ENCODE measurements at places on chromosomes 7 and 10.
A peak's percentile ranks its signal among the peaks of the same experiment; 100 is the strongest.

DNA sequence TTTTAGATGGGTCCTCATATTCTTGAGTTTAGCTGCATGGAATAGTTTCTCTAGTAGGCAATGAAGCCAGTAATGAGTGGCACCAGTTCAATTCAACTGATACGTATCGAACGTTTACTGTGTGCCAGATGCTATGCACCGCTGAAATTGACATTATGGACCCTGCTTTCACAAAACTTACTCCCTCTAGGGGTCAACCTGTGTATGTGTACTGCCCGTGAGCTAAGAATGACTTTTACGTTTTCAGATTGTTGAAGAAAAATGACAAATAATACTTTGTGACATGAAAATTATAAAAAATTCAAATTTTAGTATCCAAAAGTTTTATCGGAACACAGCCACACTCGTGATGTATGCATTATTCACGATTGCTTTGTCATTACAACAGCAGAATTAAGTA is 95.5 kb downstream of the ZMYND11 start:
- DNase-seq: peak; percentile 13

- no peak for DNase-seq
Observed at GRCh38 chr7:77217474-77218185, 18.0 kb upstream of the FGL2 start.

- DNase-seq: no peak
Observed at GRCh38 chr7:155360495-155361345, 63.0 kb downstream of the INSIG1 start.

GRCh38 chr10:31650010-31650409 is 278.6 kb downstream of the ARHGAP12 start:
- DNase-seq: peak; percentile 91
